Stimulated activated CD8-positive, alpha-beta memory T cell treated with anti-CD3 and anti-CD28 coated beads, Interleukin-4, amount 100 ng/mL, for 24 hours (primary cell): ENCODE measurements at places on chromosomes 4 and X.

DNA sequence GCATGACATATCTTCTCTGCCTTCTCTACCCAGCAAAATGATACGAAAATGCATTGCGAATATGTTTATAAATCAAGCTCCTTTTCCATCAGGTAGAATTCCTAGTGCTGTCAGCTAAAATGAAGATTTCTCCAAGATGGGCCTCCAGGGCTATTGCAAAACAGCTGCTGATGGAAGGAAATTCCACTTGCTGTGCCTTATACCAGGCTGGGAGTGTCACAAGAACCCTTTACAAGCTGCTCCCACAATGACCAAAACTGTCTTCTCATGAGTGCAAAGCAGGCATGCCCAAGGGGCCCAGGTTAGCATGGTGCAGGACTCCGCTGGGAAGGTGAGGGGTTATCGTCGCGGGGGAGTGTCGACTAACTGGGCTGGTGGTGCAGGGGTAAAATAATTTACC is 8.7 kb downstream of the HNRNPH2 start:
- DNase-seq: no peak

GRCh38 chrX:130718137-130718536 is 184.9 kb downstream of the ENOX2 start:
- DNase-seq: no peak

DNA sequence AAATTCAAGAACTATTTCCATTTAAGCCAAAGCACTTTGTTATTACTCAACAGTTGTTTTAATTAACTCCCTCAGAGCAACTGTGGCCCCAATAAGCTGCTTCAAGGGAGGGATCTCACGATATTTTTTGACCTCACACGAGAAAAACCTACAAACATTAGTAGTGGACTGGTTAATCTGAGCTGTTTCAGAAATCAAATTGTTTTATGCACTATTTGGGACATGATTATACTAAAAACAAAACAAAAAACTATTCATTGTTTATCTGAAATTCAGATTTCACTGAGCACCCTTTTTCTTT is 74.3 kb downstream of the DCHS2 start:
- DNase-seq: no peak

DNA sequence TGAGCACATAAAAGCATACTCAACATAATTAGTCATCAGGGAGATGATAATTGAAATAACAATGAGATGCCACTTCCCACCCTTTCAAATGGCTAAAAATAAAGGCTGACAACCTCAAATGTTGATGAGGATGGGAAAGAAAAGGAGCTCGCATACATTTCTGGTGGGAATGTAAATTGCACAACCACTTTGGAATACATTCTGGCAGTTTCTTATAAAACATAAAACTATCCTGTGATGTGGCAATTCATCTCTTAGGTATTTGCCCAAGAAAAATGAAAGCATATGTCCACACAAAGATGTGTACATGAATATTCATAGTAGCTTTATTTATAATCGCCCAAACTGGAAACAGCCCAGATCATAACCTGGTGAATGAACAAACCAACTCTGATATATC is 687 bp upstream of the ZNF275 start:
- no peak for DNase-seq

DNA sequence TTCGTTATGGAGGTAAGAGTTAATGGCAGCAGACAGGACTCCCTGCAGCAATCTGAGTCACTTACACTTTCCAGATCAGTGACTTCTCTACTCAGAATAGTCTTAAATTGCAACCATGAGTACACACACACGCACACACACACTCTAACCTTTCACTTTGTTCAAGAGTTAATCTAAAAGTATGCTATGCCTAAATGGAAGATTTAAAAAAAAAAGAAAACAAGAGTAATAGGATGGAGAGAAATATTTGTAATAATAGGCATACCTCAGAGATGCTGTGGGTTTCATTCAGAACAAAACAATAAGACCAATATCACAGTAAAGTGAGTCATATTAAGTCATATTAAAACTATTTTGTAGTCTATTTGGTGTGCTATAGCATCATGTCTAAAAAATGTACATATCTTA is 969.1 kb upstream of the PCDH10 start:
- DNase-seq: no peak

- DNase-seq: no peak
These were observed 2.9 kb downstream of the IL9R start for GRCh38 chrX:156000361-156000926.

GRCh38 chr4:128582427-128582870 is 227.1 kb upstream of the JADE1 start:
- no peak for DNase-seq

- DNase-seq: no peak
These were observed 69.3 kb downstream of the SH3RF1 start for GRCh38 chr4:169201222-169202144.

DNA sequence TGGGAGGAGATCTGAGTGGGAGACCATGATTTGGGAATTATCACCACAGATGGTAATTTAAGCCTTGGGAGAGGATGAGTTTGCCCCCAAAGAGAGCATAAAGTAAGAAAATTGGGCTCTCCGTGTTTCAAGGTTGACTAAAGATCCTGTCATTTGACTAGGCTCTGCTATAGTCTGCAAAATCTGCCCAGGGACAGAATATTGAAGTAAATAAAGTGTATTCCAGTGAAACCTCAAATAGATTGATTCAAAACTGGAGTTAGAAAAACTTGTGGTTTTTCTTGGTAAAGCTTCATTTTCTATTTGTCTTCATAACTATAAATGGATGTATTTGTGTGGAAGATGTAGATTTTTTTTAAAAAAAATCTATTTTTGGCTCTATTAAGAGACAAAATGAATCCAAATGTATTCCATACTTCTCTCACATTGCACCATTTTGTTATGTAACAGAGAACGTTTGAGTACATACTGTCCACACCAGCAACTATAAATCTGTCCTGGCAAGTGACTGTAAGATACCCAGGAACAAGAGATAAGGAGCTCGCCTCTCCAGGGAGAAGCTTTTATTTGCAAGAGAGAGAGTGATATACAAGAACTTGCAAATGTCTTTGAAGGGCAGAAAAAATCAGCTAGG is 170.2 kb downstream of the CBR4 start:
- DNase-seq: no peak

DNA sequence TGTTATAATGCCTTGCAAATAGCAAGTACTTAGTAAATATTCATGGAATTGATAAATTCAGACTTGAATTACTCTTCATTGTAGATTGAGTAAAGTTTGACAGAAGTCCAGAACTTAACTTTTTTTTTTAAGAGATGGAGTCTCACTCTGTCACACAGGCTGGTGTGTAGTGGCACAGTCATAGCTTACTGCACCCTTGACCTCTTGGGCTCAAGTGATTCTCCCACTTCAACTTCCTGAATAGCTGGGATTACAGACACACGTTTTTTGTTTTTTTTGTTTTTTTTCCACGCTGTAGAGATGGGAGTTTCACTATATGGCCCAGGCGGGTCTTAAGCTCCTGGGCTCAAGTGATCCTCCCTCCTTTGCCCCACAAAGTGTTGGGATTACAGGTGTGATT is 32.1 kb downstream of the UBE2K start:
- DNase-seq: no peak

DNA sequence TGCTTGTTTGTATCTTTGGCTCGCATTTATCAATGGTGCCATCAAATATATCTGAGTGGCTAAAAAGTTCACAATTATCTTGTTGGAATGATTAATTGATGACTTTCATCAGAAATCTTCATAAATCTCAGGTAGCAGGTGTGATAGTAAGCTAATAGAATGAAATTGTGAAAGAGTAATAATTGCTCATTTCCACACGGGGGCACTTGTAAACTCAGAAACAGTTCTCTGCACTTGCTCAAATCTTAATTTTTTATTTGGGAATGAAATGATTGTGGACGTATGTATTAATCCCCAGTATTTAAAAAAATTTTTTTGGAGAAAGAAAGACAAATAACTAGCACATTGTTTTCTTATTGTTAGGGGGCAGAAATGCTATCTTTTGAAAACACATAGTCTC is 132.8 kb downstream of the DTHD1 start:
- no peak for DNase-seq

DNA sequence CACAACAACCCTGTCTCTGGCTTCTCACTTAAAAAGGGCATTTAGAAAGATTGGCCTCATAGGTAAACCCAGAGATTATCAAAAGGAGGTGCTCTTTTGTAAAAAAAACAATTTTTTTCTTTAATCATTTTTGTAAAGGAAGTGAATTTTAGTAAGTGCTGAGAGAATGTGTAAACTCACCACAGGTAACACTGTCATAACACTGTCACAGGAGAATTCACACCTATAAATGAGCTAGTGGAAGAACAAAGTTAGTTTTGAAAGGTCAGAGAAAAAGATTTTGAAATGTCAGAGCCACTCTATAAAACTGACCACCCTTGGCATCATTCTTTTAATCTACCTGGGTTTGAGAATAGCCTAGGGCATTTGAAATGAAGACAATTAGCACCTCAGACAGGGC is 3.3 kb upstream of the SH2D1A start:
- DNase-seq: no peak

DNA sequence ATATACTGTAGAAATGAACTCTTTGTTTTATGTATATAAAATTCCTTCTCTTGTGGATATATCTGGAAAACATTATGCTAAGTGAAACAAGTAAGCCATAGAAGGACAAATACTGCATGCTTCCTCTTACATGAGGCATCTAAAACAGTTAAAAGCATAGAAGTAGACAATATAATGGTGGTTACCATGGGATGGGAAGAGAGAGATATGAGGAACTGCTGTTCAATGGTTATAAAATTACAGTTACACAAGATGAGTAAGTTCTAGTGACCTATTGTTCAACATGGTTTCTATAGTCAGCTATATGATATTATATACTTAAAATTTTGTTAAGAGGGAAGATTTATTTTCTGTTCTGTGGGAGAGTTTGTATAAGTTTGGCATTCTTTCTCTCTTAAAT is 43.4 kb downstream of the HTRA3 start:
- no peak for DNase-seq

DNA sequence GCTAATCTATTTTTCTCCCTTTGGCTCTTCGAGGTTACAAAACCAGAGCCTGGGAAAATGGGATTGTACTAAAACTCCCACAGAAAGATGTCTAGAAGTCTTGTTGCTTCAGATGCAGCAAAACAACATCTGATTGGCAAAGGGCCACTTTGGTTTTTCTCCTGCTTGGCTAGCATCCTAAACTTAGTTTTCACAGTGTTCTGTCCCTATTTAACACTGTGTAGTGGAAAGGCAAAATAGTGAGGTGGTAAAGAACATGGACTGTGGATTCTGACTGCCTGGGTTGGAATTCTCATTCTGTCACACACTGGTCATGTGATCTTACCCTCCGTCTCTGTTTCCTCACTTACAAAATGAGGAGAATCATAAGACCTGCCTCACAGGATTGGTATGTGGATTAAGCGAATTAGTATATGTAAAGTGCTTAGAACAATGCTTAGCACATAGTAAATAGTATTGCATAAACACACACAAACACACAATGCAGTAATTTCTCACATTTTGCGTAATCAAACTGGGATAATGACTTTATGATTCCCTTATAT is 23.5 kb downstream of the TIGD2 start:
- DNase-seq: no peak

DNA sequence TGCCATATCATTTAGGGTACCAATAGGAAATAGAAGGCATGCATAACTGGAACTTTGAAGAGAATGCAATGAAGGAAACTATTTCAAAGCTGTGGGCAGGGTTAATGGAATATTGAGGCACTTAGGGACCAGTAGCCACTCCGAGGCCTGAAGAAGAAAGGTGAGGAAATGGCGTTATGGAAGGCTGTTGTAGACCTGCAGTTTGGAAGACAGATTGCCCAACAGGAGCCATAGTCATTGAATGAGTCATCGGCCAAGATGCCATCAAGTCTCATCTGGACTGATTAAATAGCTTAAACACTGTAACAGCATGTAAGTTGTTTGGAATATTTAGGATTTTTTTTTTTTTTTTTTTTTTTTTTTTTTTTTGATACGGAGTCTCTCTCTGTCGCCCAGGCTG is 11.6 kb downstream of the CXCL13 start:
- no peak for DNase-seq

DNA sequence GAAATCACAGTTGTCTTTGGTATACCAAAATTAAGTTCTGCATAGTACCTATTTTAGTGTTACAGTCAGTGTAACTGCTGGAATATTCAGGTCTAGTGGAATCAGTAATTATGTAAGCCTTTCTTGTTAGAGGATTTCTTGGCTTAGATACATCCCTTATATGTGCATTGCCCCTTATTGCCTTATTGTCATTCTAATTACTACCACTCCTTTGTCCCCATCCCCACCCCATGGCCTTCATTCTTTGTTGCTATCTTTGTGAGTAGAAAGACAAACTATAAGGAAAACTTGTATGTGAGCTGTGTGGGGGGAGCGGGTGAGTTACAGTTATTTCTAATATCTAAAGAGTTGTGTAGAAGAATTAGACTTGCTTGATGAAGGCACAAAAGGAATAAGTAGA is 36.9 kb upstream of the RPA4 start:
- DNase-seq: no peak

- DNase-seq: no peak
These were observed 37.7 kb upstream of the FRAS1 start for GRCh38 chr4:78019414-78019813.

DNA sequence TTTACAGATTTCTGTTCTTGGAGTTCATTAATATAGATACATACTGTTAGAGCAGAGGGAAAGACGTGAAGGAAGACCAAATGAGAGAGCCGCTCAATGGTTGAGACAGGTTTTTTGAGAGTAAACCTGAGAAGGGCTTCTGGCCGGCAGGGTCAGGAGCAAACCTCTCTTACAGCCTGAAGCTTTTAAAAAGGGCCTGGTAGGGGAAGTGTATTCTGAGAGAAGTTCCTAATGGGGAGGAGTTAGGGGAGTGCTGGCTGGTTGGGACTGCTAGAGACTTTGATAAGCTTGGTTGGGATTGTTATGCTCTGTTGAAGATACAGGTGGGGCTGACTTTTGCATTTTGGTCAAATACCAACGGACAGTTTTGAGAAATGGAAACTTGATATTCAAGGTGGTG is 186.8 kb upstream of the PABPC4L start:
- DNase-seq: no peak

DNA sequence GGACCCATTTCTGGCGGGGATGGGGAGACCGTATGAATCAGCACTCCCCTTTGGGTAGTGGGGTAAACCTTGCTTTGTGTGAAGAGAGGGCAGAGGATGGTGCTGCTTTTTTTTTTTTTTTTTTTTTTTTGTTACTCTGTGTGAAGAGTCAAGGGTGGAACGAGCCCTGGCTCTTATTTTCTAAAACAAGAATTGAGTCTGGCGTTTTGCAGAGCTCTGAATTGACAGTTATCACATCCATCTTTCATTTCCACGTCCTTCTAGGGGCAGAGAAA is 1.2 kb downstream of the SLAIN2 start:
- DNase-seq: peak; percentile 9

GRCh38 chr4:3136454-3136853 is 62.0 kb downstream of the HTT start:
- DNase-seq: no peak

DNA sequence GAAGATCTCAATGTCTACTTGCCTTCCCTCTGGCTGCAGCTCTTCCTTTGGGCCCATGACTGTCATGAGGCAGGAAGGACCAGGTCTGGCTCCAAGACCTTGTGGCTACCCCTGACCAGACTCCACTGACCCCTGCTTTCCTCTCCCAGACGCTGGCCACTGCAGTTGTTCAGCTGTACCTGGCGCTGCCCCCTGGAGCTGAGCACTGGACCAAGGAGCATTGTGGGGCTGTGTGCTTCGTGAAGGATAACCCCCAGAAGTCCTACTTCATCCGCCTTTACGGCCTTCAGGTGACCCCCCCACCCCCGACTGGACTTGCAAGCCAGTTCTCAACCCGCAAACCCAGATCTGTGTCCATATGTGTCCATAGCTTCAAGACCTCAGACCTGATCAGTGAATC is 535 bp downstream of the WAS start:
- no peak for DNase-seq
